Stimulated activated CD8-positive, alpha-beta memory T cell treated with anti-CD3 and anti-CD28 coated beads, Interleukin-15, amount 100 ng/mL, for 48 hours (primary cell): ENCODE measurements at places on chromosomes 11 and 22.

DNA sequence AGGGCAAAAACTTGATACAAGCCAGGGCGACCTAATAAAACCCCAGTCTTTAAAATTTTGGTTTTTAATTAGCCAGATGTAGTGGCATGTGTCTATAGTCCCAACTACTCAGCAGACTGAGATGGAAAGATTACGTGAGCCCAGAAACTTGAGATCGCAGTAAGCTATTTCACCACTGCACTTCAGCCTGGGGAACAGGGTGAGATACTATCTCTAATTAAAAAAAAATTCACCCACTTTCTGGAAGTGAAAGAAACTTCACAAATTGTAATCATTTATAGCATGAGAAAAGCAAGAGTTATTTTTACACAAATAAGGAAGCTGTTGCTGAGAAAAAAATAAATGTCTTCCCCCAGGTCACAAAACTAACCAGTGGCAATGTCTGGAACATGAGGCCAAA is 882 bp upstream of the GLYATL2 start:
- no peak for DNase-seq

GRCh38 chr22:38276166-38276565 is 3.4 kb upstream of the TMEM184B start:
- DNase-seq = no peak

GRCh38 chr11:14881576-14882193 is 10.3 kb downstream of the CYP2R1 start:
- no peak for DNase-seq

DNA sequence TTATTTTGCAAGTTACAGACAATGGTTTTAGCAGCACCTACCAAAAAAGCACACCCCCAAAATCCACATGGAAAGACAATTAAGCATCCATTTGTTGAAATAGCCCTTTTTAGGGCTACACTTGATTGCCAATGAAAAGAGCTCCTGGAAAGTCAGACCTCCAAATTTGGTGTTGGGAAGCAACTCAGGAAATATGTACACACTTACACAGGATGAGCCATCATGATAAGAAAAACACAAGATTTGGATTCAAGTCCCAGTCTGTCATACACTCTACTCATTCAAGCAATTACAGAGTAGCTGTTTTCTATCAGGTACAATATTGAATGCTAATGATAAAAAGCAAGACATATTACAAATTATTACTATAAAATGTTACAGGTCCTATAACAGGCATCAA is 31.5 kb downstream of the FAM168A start:
- DNase-seq = no peak

GRCh38 chr11:59011655-59012397 is 72.5 kb downstream of the GLYATL1 start:
- DNase-seq = no peak

- no peak for DNase-seq
These were observed 2.8 kb downstream of the SIPA1 start for GRCh38 chr11:65640483-65641296.

DNA sequence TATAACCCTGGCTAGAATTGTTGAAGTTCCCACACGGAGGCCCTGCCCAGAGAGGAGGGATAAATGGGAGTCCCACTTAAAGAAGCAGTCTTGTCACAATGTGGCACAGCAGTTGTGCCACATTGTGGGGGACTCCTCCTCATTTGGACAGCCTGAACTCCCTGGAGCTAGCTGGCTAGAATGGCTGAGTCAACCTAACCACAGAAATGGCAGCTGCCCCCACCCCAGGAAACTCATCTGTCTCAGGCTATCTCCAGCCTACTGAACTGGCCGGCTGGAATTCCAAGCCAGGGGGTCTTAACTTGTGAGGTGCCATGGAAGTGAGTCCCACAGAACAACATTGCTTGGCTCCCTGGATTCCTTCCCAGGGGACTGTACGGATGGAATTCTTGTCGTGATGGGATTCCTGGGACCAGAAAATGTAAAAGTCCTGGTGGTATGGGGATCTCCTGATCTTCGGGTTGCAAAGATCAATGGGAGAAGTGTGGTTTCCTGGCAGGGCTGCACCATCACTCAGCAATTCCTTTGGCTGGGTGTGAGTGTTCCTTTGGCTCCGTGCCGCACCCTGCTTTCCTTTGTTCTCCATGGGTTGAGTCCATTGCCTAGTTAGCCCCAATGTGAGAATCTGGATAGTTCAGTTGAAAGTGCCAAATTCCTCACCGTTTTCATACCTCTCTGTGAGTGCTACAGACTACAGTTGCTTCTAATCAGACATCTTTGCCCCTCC is 791.2 kb upstream of the FAT3 start:
- DNase-seq = no peak

DNA sequence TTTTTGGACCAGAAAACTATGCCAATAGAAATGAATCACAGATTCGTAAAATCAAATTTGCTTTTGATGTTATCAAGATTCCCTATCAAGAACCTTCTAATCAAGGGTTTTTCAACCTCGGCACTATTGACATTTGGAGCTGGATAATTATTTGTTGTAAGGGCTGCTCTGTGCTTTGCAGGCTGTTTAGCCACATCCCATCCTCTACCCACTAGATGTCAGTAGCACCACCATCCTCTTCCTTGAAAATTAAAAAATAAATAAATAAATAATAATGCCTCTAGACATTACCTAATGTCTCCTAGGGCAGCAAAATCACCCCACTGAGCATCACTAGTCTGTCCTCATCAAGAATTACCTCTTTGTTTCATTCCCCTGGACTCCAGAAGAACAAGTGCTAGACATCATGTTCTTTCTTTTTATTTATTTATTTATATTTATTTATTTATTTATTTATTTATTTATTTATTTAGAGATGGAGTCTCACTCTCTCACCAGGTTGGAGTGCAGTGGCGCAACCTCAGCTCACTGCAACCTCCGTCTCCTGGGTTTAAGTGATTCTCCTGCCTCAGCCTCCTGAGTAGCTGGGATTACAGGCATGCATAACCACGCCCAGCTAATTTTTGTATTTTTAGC is 744.7 kb downstream of the KCNA4 start:
- DNase-seq = no peak

- no peak for DNase-seq
These were observed 30.0 kb upstream of the TLCD5 start for GRCh38 chr11:120295099-120295498.

GRCh38 chr11:108669711-108670110 is 4.8 kb downstream of the DDX10 start:
- DNase-seq = no peak

DNA sequence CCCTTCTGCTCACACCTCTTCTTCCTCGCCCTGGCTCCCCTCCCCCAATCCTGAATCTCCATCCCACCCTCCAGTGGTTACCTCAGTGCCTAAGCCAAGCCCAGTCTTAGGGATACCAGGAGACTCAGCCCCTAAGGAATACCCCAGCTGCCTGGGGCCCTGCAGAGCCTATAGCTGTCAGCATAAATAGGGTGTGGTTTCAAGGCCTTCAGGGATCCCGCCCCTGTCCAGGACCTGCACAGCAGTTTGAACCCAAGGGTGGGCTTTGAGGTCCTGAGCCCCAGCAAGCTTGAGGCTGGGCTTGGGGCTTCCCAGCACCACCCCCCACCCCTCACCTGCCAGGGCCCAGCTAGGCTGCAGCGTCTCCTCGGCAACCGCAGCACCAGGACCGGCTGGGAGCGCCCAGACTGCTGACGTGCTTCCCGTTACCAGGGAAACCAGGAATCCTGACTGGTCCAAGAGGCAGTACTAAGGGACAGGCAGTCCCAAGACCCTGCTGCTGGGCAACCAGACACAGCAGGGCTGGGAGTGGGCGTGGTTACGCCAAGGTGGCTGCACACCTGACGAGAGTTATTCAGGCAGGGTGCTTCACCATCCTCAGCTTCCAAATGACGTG is 13.7 kb downstream of the APBB1 start:
- no peak for DNase-seq

DNA sequence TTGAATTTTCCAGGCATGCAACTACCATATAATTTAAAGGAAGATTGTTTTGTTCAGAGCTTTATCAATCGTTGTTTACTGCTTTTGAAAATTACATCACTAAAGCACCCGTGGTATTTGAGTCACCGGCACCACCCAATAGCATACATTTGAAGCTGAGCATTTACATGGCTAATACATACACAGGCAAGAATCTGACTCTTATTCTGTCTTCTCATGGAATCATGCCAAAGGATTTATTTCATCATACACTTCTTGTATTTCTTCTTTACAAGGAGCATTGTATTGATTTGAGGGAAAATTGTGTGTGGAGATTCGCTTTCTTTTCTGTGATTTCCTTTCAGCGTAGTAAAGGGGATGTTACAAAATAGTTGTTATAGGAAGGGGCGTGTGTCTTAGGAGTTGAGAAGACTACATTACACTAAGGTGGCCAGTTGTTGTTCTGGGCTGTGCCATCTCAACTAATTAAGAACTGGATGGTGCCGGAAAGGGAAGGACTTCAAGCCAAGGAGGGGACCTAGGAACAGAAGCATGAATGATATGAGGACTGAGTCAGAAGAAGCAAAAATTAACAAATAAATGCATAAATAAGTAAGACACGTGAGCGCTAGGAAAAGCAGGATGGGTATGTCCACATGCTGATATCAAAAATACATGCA is 12.9 kb upstream of the CD3E start:
- no peak for DNase-seq

GRCh38 chr11:128779036-128779435 is 85.2 kb downstream of the FLI1 start:
- no peak for DNase-seq

DNA sequence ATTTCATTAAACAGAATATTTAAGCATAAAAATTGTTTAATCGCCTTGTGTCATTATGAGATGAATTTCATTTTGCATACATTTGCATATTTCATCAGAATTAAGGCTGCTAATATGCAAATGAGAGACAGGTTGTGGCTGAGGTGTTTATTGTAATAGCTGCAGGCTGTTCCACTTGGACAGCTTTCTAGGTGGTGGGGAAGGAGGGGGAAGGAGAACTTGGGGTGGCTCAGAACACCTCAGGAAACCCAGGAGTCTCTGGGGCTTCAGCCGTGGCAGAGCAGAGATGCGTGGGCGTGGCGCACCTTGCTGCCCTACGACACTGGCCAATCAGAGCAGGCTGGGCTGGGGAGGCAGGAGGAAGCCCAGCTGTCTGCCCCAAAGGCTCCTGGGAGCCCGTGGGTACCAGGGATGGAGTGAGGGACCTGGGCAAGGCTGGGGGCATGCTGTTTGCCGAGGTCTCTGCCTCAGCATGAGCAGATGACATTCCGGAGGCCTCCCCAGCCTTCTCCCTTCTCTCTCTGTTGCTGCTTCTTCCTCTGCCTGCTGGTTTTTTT is 542.9 kb downstream of the MN1 start:
- no peak for DNase-seq
